ENCODE measurements at places on chromosomes 12 and 14. TPM values are rescaled to one million over a fixed set of nuclear protein-coding genes. Genes with fewer than 3 reads are reported as not detected.

- H3K4me3 ChIP-seq, result no peak overlapping the region
- no peak overlapping the region for H3K27ac ChIP-seq
- no peaks in the 10 kb centered on the region for H3K27me3 ChIP-seq
- H3K36me3 ChIP-seq, result no peaks in the 10 kb centered on the region
Observed at GRCh38 chr12:102437511-102437910, 42.9 kb downstream of the IGF1 start.

DNA sequence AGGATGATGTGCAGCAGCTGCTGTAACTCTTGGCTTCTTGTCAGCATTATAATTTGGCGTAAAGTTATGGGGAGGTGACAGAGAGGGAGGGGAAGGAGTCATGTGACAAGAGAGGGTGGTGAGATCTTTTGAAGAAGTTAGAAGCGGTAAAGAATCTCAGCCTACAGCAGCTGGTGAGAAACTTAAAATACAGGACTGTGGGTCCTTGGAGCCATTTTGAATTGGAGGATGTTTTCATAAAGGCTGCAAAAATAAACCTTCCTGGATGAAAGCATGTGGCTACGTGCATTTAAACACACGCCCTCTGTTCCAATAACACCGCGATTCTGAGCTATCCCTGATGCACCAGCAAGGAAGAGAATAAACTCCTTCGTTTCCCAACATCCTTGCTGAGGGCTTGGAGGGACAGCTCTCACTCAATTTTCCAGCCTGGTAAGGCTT is 133.7 kb downstream of the TMEM30B start:
- H3K27me3 ChIP-seq, result no peaks in the 10 kb centered on the region
- H3K36me3 ChIP-seq, result no peaks in the 10 kb centered on the region
- H3K4me1 ChIP-seq, result peaks cover 43% of the 10 kb centered on the region
- DNase-seq, result no peak
- peak overlapping the region; percentile 95 for H3K27ac ChIP-seq
- H3K4me3 ChIP-seq, result no peak overlapping the region

DNA sequence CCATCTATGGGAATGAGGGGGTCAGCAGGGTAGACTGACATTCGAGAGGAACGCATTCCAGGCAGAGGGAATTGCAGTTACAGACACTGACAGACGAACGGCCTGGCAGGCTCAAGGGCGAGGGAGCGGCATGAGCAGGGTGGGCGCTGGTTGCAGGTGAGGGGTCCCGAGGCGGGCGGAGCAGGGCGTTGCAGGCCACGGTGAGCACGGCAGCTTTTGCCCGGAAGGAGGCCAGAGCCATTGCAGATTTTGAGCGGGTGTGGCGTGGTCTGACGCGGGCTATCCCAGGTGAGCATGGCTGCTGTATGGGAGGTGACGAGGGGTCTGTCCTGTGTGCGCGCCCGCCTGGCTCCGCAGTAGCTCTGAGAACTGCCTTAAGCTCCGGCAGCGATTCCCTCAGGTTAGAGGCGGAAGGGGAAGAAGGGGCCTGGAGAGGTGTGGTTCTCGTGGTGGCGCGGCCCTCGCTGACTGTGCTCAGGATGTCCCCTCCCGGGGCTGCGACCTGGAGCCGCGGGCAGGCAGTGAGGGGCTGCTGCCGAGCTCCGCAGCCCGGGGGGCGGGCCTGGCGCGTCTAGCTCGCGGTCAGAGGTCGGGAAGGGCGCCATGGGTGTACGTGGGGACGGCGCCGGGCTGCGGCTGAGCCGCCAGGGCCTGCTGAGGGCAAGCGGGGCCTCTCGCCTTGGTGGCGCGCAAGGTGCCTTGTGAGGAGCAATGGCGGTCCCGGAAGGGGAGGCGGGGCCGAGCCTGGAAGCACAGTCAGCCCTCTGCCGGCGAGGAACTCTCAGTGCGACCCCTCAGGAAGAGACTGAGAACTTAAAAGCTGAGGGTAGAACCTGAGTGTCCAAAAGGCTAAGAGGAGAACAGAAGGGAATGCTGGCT is 177.1 kb downstream of the CACNA1C start:
- H3K27ac ChIP-seq, result no peak overlapping the region
- H3K4me1 ChIP-seq, result no peaks in the 10 kb centered on the region
- H3K4me3 ChIP-seq, result no peak overlapping the region

- no peaks in the 10 kb centered on the region for H3K36me3 ChIP-seq
- DNase-seq, result no peak
- no peaks in the 10 kb centered on the region for H3K4me1 ChIP-seq
- no peak overlapping the region for H3K4me3 ChIP-seq
- no peaks in the 10 kb centered on the region for H3K27me3 ChIP-seq
Observed at GRCh38 chr12:90974286-90974685, 19.3 kb upstream of the CCER1 start.

The KLRC1 gene
- total RNA-seq, result not detected

- no peaks in the 10 kb centered on the region for H3K4me1 ChIP-seq
- no peak for DNase-seq
Observed at GRCh38 chr14:106129274-106129673, 602.9 kb downstream of the TMEM121 start.

Data from gastrocnemius medialis (tissue), 4 donors.